Glutamatergic neuron (in vitro differentiated cells): ENCODE measurements at places on chromosomes 7 and 10. TPM values are rescaled to one million over a fixed set of nuclear protein-coding genes. Genes with fewer than 3 reads are reported as not detected.

DNA sequence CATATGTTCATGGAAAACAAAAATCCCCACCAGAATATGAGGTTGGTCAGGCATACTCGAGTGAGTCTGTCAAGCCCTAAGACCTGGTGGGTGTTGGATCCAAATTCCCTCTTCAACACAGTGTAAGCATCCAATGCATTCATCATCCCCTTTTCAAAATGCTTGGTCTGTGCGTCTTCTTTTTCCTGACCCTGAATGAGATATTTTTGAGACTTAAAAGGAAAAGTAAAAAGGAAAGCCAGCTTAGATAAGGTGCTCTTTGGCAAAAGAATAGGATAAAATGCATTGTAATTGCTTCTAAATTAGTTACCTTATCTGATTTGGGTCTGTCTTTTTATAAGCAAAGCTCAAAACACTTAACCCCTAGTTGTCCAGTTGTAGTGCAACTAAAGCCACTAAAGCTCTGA, 331.5 kb downstream of the PTEN start:
- peaks cover 2% of the 10 kb centered on the region for H3K27me3 ChIP-seq
- DNase-seq, result no peak
- no peak overlapping the region for H3K27ac ChIP-seq
- no peak overlapping the region for H3K4me3 ChIP-seq
- no peaks in the 10 kb centered on the region for H3K4me1 ChIP-seq

DNA sequence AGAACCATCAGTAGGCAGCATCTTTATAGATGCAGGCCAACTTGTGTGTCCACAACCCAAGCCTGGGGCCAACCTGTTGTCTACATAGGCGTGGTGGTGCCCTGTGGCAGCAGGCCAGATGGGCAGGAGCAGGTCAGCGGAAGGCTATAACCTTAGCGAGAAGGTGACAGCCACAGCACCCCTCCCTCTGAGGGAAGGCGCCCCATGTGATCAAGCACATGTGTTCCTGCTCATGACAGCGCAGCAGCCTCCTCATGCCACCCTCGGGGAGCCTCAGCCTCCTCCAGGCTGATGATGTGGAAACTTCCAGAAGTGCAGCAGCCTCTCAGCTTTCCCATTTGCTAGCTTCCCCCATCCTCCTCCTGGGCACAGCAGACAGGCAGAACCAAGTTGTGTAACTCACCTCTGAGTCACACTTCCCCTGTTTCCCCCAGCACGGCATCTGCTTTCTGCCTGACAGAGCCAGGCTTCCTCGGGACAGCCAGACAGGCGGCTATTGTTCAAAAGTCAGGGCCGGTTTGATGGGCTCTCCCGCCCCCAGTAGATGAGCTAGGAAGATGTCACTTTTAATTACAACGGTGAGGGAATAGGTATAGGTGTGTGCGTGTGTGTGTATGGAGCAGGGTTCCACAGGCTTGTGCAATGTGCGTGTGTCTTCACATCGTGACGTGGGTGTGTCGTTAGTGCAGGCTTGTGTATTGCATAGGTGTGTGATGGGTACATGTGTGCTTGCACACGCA, 312.0 kb upstream of the ZMIZ1 start:
- peak overlapping the region; percentile 80 for H3K27ac ChIP-seq
- peaks cover 7% of the 10 kb centered on the region for H3K27me3 ChIP-seq
- H3K4me1 ChIP-seq, result peaks cover 24% of the 10 kb centered on the region
- H3K36me3 ChIP-seq, result no peaks in the 10 kb centered on the region

GRCh38 chr7:889025-889390, 12.7 kb downstream of the GET4 start:
- no peak overlapping the region for H3K27ac ChIP-seq
- H3K27me3 ChIP-seq, result peaks cover 23% of the 10 kb centered on the region
- H3K36me3 ChIP-seq, result no peaks in the 10 kb centered on the region
- H3K4me1 ChIP-seq, result peaks cover 12% of the 10 kb centered on the region
- no peak for DNase-seq

DNA sequence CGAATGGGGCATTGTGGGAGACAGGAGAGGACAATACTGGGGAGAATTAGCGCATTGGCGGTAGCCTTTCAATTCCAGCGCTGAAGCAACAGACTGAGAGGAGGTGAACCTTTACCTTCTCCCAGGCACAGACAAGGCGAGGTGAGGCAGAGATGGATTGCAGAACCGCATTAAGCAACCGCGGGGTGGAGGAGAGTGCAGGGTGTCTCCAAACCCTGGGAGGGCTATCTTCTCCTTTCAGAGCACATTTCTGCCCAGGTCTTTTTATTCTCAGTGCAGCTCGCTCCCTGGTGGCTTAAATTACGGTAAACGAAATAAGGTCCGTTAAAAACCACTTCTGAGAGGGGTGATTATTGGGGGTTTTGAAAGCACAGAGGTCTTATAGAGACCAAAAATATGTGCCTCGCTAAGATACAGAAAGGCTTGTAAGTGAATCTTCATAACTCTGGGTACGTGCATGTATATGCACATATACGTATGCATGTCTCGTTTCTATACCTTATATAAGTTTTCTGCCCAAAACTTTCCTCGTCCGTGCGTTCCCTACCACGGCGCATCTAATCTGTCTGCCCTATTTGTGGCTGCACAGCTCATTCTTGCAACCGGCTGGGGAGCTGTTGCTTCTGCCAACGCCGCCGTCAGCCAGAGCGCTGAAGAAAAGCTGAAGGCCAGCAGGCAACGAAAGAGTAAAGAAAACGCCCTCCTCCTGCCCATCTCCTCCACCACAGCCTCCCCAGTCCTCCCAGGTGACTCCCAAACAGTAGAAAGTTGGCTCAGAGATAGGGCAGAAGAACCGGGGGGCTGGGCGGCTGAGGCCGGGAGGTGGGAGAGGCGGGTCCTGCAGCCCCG, 895 bp upstream of the ZNF804B start:
- peak overlapping the region; percentile 87 for H3K4me3 ChIP-seq
- H3K27ac ChIP-seq, result no peak overlapping the region
- H3K4me1 ChIP-seq, result peaks cover 2% of the 10 kb centered on the region
- peak; percentile 54 for DNase-seq
- peaks cover 3% of the 10 kb centered on the region for H3K27me3 ChIP-seq

DNA sequence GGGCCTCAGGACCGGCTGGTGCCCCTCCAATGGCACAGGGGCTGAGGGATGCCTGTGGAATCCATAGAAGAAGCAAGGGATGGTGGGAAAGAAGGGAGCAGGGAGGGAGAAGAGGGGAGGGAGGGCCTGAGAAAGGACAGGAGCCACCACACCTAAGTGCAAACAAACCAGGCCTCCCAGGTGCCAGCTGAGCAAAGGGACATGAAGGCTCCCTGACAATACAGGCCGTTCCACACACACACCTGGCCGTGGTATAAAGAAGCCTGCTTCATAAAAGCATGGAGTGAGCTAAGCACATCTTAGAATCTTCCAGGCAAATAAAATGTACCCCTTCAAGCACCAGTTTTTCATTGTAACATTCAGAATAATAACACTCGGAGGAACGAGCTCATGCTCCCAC, 54.0 kb downstream of the OAT start:
- no peak overlapping the region for H3K27ac ChIP-seq
- no peak overlapping the region for H3K4me3 ChIP-seq
- H3K27me3 ChIP-seq, result peaks cover 5% of the 10 kb centered on the region
- DNase-seq, result no peak
- no peaks in the 10 kb centered on the region for H3K4me1 ChIP-seq
- peaks cover 1% of the 10 kb centered on the region for H3K36me3 ChIP-seq

GRCh38 chr10:47264797-47265281, 35.2 kb upstream of the GDF10 start:
- DNase-seq, result no peak
- H3K36me3 ChIP-seq, result no peaks in the 10 kb centered on the region
- H3K4me1 ChIP-seq, result peaks cover 20% of the 10 kb centered on the region

DNA sequence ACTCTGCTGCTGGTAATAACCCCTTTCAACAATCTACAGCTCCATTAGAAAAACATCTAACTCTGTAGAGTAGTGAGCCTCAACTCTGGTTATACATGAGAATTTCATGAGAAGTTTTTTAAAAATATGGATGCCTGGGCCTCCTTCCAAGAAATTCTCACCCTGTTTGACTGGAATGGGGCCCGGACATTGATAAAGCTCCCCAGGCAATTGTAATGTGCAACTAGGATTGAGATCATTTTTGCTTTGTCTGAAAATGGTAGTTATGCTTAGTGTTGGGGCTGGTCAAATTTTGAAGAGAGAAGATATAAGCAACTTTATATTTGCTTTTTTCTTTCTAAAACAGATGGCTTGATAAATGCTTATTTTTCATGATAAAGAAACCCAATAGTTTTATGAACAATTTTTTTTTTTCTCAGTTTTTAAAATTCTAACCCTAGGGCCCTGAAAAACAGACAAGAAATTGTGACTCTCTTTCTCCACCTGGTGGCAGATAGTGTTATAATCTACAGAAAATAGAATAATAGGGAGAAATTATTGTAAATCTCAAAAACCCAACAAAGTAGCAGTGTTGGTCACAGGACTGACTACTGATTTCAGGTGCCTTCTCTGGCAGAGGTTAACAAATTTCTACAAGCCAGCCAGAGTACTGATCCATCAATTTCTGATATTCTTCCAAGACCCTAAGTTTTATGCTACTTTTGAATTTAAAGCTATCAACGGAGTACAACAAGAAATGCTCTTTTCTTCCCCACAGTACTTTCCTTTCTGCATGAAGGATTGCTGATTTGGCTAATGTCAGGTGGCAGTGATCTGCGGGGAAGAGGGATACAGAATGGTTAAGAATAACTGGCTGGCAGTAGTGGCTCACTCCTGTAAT, 174.8 kb downstream of the DKK1 start:
- H3K4me3 ChIP-seq, result no peak overlapping the region
- no peaks in the 10 kb centered on the region for H3K36me3 ChIP-seq
- DNase-seq, result no peak
- H3K4me1 ChIP-seq, result no peaks in the 10 kb centered on the region

DNA sequence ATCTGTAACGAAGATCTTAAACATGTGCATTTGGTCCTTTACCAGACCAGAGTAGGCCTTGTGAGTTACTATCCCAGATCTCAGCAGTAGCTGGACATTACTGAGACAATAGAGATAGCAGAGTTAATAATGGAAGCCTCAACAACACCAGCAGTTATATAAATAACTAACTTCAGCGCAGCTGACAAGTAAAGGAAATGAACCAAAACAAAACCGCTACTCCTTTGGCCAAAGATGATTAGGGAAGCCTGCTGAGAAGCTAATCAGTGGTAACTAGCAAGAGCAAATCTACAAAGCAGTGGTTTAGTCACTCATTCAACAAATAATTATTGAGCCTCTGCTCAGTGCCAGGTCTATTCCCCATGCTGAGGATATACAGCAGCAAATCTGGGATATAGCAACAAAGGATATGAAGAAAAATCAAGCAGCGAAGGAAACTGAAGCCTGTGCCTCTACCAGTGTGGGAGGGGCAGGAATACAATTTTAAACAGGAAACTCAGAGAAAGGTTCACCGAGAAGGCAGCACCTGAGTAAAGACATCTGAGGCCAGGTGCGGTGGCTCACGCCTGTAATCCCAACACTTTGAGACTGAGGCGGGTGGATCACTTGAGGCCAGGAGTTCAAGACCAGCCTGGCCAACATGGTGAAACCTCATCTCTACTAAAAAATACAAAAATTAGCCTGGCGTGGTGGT, 103.6 kb downstream of the ELMO1 start:
- no peak for DNase-seq
- H3K4me3 ChIP-seq, result no peak overlapping the region
- H3K4me1 ChIP-seq, result peaks cover 10% of the 10 kb centered on the region
- no peak overlapping the region for H3K27ac ChIP-seq

DNA sequence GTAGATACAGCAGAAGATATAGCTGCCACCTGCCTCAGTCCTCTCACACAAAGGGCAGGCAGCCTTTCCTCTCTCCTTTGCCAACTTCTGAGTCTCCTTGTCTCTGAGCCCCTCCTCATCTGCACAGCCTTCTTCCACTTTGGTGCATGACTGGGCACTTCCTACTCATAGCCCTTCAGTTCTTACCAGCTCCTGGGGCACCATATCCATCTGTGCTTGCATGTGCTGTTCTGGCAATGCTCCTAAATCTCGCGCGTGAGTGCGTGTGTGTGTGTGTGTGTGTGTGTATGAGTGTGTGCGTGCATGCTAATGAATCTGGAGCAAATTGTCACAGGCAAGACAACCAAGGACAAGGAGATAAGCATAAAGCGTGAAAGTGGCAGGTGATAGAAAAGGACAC, 1271.6 kb upstream of the SORCS1 start:
- H3K27me3 ChIP-seq, result no peaks in the 10 kb centered on the region
- no peaks in the 10 kb centered on the region for H3K4me1 ChIP-seq
- H3K36me3 ChIP-seq, result no peaks in the 10 kb centered on the region
- DNase-seq, result no peak
- H3K27ac ChIP-seq, result no peak overlapping the region

DNA sequence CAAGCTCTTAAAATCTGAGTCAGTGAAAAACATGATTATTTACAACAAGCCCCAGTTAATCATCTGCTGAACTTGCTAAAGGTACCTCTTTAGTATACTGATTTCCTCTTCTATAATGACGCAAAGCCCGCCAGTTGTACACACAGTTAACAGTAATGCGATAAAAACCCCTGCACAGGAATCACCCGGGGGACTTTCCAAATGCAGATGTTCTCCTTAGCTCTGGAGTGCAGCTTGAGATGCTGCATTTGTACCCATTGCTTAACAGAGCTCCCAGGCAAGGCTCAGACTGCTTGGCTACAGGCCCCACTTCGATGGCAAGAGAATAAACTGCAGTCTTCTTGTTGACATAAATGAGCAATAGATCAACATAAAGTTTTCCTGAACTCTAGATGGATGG, 279.6 kb upstream of the HGF start:
- H3K27ac ChIP-seq, result peak overlapping the region; percentile 5
- H3K4me3 ChIP-seq, result no peak overlapping the region

DNA sequence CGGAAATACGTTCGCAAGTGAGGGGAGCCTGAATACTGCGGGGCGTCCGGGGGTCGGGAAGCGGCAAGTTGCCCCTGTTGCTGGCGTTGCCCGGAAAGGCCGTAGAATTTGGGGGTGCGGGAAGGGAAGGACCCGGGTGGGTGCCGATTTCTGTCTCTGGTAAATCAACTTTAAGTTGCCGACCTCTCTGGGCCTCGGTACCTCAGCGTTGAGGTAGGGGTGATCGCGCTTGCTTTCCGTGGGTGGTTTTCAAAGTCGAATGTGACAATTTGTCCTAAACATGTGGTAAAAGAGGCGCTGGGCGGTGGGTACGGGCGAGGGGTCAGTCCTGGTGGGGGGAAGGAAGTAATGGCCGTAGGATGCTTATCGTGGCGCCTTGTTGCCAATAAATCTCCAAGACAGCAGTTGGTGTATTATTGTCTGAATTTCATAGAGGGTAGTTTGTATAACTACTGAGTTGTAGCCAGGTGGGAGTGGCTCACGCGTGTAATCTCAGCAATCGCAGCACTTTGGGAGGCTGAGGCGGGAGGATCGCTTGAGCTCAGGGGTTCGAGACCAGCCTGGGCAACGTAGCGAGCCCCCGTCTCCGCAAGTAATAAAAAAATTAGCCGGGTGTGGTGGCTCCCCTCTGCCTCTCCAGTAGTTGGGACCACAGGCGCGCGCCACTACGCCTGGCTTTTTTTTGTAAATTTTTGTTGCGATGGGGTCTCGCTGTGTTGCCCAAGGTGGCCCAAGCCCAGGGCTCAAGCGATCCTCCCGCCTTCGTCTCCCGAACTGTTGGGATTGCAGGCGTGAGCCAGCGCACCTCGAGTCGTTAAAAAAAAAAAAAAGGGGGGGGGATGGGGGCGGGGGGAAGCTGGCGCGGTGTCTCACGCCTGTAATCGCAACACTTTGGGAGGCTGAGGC, 644 bp downstream of the BUD23 start:
- peaks cover 1% of the 10 kb centered on the region for H3K36me3 ChIP-seq
- peaks cover 3% of the 10 kb centered on the region for H3K27me3 ChIP-seq
- peaks cover 13% of the 10 kb centered on the region for H3K4me1 ChIP-seq
- H3K27ac ChIP-seq, result peak overlapping the region; percentile 85

The PKD2L1 gene
- 0.44 TPM for total RNA-seq

The SPRN gene
- 2.0 TPM for total RNA-seq

The OR2A42 gene
- not detected for total RNA-seq

The GPR15LG gene
- not detected for total RNA-seq

The UCN3 gene
- not detected for total RNA-seq
